SW 1271 (cell line): ENCODE measurements at places on chromosomes 12 and 14.

DNA sequence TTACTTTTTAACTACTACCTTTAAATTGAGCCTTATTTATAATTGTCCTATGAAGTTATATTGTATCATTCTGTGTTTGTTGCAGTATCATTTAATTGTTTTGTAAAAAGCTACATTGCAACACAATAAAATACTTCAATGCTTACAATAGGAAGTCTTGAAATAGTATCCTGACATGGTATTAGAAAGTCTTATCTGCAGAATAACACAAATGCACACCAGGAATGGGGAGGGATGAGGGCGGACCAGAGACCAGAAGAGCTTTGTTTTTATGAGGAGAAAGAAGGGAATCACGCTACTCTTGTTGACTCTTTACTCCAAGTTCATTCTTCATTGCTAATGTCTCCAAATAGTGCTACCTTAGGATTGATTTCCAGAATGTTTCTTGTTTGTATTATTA, 120.2 kb downstream of the MON2 start:
- no peak for DNase-seq

GRCh38 chr12:62260733-62261683, 804 bp downstream of the USP15 start:
- no peak for DNase-seq

DNA sequence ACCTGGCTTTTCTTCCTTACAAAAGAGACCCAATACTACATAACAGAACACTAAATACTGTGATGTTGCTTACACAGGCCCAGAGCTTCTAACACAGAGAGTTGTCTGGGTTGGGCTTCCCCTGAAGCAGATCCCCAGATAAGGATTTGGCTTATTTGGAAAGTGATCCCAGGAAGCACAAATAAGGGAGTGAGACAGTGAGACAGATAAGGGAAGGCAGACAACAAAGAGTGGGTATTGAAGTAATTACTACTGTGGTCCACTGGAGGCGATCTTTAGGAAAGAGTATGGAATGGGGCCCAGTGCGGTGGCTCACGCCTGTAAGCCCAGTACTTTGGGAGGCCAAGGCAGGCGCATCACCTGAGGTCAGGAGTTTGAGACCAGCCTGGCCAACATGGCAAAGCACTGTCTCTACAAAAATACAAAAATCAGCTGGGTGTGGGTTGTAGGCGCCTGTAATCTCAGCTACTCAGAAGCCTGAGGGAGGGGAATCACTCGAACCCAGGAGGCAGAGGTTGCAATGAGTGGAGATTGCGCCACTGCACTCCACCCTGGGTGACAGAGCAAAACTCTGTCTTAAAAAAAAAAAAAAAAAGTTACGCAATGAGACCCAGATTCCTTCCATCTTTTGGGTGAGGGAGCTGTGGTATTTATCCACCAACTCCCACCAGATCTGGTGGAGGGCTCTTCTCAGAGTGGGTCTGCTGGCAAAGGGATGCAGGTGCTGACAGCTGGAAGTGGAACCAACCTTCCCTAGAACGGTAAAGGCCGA, 10.2 kb upstream of the C12orf43 start:
- DNase-seq: no peak

GRCh38 chr14:87824266-87824665, 168.7 kb downstream of the GALC start:
- no peak for DNase-seq

DNA sequence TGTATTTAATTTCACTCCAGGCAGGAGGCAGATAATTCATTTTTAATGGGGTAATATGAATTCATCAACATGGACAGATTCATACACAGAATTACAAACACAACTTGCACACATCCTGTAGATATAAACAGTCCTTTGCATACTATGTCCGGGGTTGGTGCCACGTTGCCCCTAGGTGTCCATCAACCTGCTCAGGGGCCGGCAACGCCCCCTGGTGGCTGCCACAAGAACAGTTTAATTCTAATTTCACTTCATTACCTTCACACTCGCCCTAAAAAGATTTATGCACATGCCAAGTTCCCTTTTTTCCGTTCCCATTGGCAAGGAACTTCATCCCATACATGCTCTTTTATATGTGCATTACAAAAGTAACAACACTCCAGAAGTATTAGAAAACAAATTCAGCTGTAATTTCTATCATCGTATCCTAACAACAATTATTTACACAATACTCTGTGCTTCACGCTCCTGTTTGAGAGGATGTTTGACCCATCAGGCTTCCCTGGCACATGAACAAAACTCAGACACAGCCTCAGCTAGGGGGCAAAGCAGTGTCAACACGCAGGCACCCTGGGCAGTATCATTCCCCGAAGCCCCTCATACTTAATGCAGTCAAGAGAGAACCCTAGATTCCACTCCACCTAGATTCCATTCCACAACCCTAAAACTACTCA, 15.5 kb downstream of the MANSC1 start:
- DNase-seq: peak; percentile 36

DNA sequence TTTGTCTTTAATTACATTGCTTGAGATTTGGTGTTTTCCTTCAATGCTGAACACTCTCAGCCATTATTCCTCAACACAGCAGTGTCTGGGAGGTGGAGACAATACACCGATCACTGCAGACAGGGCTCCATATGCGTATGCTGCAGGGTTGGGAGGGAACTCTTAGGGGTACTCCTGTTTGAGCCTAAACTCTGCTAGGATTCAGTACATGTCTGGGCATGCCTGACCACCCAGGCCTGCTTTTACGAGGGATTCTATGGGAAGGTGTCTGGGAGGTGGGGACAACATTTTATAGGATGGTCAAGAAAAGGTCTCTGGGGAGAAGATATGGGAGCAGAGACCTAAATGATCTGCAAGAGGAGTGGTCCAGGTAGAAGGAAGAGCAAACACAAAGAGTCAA, 34.3 kb downstream of the DHRS2 start:
- DNase-seq: no peak

DNA sequence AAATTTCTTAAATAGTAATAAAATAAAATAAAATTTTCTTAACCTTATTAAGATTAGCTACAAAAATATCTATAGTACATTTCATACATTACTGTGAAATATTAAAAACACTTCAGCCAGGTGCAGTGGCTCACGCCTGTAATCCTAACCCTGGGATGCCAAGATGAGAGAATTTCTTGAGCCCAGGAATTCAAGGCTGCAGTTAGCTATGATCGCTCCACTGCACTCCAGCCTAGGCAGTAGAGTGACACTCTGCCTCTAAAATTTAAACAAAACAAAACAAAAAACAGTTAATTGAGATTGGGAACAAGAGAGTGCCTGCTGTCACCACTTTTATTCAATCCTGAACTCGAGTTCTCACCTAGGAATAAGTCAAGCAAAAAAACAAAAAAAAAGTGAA, 95.0 kb upstream of the CPNE8 start:
- DNase-seq: no peak

GRCh38 chr14:60311417-60311816, 62.4 kb downstream of the PPM1A start:
- no peak for DNase-seq

GRCh38 chr12:42446761-42447160, 120.8 kb downstream of the PPHLN1 start:
- no peak for DNase-seq

DNA sequence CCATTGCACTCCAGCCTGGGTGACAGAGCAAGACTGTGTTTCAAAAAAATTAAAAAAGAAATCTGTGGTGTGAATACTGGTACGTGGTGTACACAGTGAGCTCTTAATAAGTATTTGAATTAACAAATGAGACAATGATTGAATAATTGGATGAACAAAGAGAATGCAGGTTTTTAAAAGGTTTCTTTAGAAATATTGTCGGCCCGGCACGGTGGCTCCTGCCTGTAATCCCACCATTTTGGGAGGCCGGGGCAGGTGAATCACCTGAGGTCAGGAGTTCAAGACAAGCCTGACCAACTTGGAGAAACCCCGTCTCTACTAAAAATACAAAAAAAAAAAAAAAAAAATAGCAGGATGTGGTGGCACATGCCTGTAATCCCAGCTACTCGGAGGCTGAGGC, 6.6 kb downstream of the HIF1A start:
- DNase-seq: no peak

DNA sequence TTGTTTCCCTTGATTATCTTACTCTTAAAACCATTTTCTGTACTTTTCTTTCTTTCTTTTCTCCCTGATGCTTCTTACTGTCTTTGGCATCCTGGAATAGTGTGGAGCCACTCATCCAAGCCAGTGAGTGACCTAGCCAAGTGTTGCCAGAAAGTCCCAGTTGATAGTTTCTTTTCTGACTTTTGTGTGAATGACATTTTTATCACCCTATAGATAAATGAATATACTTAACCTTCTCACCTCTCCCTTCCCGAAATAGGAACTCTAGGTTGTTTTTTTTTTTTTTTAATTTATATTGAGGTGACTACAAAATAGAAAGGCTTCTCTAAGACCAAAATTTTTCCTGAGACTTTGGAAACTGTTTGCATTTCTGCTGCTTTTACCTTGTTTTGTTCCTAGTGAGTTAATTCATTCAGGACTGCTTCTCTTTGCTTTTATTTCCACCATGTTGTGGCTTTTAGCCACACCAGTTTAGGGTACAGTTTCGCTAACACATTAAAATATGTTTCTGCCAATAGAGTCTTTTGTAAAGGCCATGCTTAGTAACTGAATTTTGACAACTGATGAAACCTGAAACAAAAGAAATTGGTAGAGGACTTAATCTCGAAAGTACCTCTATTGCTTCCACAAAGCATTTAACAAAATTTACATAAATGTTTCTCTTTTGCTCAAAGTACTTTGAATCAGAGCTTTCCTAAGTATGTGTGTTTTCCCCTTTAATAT, 194.6 kb downstream of the ERC1 start:
- DNase-seq: no peak

- no peak for DNase-seq
Observed at GRCh38 chr14:26773906-26774593, 176.2 kb upstream of the NOVA1 start.

DNA sequence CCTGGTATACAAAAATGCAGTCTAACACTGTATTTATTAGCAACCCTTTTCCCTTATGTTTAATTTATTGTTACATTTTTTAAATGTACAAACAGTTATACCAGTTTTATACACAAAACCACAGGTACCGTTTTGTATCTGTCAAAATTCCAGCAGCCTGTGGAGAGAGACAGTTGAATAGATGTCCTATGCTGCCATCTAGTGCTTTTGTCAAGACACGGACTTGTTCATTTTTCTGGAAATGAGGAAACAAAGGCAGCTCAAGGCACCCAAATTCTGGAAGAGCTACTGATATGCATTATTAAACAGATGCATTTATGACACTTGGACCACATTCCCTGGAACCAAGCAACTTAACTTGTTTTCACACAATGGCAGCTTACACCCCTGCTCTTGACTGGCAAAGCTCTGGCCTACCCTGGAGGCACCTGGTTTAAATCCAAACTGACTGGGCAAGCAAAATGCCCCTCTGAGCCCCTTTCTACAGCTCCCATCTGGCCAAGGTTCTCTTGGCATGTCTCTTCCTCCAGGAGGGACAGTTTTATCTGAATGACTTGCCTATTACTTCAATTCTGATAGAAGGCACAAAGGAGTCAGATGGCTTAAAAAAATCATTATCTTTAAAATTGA, 286.9 kb upstream of the PRKD1 start:
- DNase-seq: peak; percentile 57

DNA sequence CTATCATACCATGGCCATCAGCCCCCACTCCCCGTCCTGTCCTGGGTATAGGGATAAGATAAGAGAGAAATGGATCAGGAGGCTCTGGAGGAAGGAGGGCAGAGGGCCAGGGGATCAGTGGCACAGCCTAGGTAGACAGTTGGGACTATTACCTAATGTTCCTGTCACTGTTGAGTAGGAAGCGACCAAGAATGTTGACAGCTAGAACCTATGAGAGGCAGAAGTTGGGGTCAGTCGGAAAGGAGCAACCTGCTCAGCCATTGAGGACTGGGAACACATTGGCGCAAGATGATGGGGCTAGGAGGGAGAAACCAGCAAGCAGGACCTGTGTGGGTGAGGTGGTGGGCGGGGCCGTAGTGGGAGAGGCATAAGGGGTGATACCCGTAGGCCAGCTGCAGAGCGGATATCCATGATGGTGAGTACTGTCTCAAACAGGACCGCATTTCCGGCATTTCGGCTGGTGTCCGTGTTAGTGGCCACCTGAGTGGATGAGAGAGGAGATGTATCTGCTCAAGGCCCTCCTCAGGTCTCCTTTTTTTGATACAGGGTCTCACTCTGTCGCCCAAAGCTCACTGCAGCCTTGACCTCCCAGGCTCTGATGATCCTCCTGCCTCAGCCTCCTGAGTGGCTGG, 3.3 kb downstream of the AP1G2 start:
- no peak for DNase-seq

DNA sequence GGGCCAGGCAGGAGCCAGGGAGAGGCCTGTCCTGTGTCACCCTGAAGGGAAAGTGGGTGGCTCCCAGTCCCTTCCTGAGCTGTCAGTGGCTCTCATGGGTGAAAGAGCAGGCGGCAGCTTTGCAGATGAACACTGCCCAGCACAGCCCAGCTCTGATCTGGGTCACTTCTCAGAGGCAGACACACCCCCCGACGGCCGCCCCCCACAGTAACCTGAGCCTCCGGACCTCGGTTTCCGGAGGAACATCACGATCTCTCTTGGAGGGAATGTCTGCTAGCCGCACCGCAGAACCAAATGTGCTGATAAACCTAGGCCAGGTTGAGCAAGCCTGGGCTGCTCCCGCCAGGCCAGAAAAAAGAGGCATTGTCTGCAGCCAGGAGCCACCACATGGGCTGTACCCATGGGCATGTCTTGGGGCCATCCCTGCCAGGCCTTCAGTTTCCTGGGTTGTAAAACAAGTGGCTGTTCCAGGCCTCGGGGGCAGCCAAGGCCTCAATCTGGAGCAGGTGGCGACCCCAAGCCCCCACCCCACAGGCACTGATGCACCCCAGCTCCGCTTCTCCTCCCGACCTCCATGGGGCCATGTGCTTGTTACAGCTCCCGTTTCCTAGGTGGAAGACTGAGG, 57.6 kb downstream of the NCOR2 start:
- peak; percentile 24 for DNase-seq

DNA sequence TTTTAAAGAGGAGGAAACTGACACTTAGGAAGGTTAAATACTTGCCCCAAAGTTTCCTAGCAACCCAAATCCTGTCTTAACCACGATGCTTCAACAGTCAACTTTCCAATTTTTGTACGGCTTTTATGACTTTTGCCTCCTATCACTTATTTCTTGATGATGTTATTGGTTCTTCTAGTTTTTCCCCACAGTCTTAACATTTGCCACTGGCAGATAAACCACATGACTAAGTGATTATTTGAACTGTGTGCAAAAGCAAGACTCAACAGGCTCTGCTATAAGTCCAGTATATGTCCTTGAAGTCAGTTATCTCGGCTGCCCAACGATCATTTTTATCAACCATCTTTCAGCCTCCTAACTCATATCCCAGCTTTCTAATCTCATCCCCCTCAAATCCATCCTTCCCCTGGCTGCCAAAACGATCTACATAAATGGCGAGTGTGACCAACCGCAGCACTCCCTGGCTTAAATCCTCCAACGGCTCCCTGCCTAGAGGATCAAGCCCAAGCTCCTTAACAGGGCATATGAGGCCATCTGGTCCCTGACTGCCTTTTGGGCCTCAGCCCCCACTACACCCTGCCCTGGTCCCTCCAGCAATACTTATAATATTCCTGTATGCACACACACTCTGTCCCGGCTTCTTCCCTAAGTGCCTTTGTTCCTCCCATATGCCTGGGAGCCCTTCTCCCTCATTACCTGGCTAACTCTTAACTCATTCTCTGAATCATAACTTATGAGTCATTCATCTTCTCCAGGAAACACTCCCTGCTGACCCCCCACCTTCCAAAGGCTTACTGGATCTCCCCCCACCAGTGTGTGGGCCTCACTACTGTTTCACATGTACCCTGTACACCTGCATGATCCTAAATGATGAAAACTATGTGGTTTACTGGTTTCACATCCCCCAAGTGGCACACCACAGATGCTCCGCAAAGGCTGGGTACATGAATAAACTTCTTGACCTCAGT, 8.8 kb downstream of the VPS37B start:
- peak; percentile 75 for DNase-seq

- no peak for DNase-seq
Observed at GRCh38 chr12:30977537-30978349, 51.2 kb downstream of the TSPAN11 start.
